T-helper 2 cell treated with Interferon-gamma antibody and Interleukin-4, amounts not matched to agents 5 μg/mL and 100 μg/mL, for 36 hours (primary cell): ENCODE measurements at places on chromosomes 3 and 15.
A peak's percentile ranks its signal among the peaks of the same experiment; 100 is the strongest.

DNA sequence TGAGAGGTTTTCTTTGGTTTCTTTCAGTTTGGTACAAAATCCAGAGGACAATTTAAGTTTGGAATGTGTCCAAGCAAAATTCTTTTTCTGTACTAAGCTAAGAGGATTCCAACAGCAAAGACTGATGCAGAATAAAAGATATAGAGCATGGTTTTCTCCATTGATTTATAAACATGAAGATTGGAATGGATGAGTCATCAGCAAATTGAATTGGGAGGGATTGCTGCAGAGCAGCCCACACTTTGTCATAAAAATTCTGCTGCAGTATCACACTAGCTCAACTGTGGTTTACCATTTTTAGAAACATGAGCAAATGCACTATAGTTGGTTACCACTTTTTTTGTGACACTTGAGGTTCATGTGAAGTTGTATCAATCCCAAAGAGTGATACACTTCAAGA, 16.1 kb upstream of the LARP6 start:
- no peak for DNase-seq

DNA sequence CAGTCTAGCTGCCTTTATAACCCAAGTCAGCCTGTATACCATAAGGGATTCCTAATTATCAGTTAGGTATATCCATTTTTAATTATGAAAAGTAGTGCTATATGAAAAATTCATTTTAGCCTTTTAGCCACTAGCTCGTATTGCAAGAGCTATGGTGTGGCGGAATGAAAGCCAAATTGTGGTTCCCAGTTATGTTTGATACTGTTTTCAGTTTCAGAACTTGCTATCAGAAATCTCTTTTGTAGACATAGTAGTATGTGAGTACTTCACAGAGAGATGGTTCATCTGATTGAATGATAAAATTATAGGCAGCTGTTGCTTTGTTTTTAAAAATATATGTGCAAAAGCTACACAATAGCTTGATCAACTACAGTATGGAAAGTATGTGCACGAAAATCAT, 134.6 kb downstream of the SLC25A26 start:
- DNase-seq: peak; percentile 27

- no peak for DNase-seq
Observed at GRCh38 chr3:157436583-157437291, at the start of gene PTX3. Gene PTX3, plus strand, starts transcription at chr3:157436850. Its CDS starts 84 bp downstream, at chr3:157436934.

DNA sequence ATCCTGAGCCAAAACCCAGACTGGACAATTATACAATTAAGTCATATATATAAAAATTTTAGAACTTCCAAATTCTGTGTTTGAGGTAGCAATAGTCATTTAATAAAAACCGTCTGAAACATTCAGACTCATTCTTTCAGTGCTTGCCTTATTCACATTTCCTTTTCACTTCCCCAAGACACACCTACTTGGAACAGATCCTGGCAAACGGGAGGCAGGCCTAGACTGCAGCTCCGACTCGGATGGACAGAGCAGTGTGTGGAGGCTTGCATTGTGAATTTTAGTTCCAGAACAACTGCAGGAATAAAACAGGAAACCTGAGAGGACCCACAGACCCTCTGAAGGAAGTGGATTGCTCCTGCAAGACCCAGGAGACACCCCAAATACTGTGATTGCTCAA, 341.4 kb downstream of the CNTN3 start:
- DNase-seq: no peak

GRCh38 chr3:7813365-7813764, 688.3 kb upstream of the LMCD1 start:
- no peak for DNase-seq

- no peak for DNase-seq
Observed at GRCh38 chr3:123485551-123485950, 36.7 kb upstream of the ADCY5 start.

GRCh38 chr3:126300761-126301481, 56.3 kb downstream of the KLF15 start:
- DNase-seq: no peak

- no peak for DNase-seq
Observed at GRCh38 chr3:185292238-185292637, 38.4 kb upstream of the EHHADH start.

DNA sequence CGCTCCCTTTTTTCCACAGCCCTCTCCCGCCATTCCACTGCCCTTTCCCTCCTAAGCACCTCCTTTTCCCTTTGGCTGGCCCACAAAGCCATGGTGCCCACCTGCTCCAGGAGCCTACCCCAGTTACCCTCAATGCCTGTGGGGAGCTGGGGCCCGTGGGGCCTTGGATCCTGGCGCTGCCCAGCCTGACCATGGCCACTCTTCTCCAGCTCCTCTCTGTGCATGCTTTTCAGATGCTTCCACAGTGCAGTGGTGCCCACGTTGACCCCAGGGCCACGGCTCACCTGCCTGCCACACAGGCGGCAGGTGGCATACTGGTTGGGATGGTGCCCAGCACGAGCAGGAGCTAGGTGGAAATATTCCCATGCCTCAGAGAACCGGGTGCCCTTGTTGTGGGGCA, 1.5 kb downstream of the ZBED2 start:
- no peak for DNase-seq

GRCh38 chr3:30477149-30477921, 129.1 kb upstream of the TGFBR2 start:
- no peak for DNase-seq

DNA sequence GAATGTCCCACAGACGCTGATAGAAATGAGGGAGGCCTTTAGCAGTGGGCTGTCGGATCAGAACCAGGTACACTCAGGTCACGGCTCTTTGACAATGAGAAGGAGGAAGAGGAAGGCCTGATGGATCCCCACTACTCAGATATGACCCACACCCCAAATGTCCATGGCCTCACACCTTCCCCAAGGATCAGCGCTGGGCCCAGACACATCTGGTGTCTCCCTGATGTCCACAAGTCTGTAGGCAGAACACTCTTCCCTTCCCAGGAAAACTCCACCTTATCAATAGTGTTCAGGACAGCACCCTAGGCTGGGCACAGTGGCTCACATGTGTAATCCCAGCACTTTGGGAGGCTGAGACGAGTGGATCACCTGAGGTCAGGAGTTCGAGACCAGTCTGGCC, 33.3 kb upstream of the SFMBT1 start:
- DNase-seq: no peak

- no peak for DNase-seq
Observed at GRCh38 chr3:127409421-127410136, 121.7 kb upstream of the PRR20G start.

DNA sequence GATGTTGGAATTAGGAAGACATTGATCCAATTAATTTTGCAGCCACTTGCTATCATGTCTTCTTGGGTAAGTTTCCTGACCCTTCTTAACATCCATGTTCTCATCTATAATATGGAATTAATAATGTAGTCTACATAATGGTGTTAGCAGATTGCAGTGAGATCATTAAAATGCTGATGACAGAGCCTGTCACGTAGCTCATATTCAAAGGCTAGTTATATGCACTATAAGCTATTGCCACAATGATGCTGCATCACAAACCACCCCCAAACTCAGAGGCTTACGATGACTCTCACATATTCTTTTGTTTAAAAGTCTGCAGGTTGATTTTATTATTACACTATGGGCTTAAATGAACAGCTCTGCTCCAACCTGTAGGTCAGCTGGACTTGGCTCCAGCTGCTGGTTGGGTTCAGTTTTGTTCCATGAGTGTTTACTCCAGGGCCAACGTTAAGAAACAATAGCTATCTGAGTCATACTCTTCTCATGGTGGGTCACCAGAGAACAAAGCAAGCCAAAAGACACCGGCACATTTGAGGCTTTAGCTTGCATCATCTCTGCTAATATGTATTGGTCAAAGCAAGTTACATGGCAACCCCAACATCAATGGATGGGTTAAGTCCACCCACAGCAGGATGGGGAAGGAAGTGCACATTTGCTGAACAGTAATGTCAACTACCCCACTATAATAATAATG, 250.0 kb upstream of the SLCO3A1 start:
- DNase-seq: no peak

DNA sequence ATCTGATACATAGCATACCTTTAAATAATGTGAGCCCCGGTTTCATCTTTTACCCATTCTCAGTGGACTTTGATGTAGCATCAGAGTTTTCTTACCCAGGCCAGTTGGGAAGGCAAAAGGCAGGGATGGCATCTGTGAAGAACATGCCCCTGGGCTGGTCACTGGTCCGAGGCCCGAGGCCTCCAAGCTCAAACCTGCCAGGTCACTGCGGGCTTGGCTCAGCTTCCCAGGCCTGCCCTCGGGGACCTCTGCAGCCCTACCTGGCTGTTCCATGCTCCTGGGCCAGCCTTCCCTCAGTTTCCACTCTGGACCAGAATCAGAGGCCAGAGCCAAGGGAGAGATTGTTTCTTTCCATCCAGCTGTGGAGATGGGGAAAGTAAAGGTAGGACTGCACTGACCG, 26.9 kb downstream of the NR1I2 start:
- DNase-seq: no peak

GRCh38 chr15:63857461-63857856, 23.7 kb upstream of the HERC1 start:
- no peak for DNase-seq
